ENCODE measurements at places on chromosomes 1 and 21. TPM values are rescaled to one million over a fixed set of nuclear protein-coding genes. Genes with fewer than 3 reads are reported as not detected.

PCP4L1 gene
- total RNA-seq: 8.2 TPM

SV2A gene
- 1.7 TPM for total RNA-seq

- DNase-seq: no peak
Observed at GRCh38 chr21:40658311-40658710, 188.6 kb downstream of the DSCAM start.

GRCh38 chr1:32695098-32695904, 7.3 kb downstream of the SYNC start:
- DNase-seq: peak; percentile 81

- DNase-seq: no peak
Observed at GRCh38 chr1:34406833-34407539, 230.3 kb downstream of the C1orf94 start.

GRCh38 chr21:34844013-34844923, 175.5 kb downstream of the CLIC6 start:
- no peak for DNase-seq

DNA sequence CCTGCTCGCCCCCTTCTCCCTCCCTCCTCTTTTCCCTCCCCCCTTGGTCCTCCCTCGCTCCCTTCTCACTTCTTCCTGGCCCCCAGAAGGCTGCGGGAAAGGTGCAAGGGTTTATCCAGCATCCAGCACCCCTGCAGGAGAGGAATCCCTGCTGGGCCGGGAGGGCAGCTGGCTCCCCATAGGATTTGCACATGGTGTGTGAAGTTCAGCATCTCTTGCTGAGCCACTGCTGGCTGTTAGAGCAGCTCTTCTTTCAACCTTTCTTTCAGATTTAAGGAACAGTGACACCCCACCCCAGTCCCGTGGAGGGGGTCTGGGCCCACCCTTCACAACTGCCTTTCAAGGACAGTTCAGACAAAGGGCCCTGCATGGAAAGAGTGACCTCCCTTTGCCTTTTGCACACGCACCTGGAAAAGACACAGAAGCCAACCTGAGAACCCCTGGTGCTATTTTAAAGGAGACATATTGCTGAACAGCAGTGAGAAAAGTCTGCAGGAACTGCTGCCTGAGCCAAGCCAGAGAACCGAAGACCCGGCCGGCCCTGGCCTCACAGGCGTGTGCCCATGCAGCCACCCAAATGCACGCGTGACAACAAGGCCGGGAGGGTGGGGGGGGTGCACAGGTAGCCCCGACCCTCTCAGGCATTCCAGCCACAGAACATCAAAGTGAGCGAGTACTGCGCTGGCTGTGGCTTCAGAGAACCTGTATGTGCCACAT, 66.6 kb downstream of the SLC37A1 start:
- DNase-seq: no peak

GRCh38 chr1:63368131-63368530, 704 bp downstream of the ALG6 start:
- no peak for DNase-seq

DNA sequence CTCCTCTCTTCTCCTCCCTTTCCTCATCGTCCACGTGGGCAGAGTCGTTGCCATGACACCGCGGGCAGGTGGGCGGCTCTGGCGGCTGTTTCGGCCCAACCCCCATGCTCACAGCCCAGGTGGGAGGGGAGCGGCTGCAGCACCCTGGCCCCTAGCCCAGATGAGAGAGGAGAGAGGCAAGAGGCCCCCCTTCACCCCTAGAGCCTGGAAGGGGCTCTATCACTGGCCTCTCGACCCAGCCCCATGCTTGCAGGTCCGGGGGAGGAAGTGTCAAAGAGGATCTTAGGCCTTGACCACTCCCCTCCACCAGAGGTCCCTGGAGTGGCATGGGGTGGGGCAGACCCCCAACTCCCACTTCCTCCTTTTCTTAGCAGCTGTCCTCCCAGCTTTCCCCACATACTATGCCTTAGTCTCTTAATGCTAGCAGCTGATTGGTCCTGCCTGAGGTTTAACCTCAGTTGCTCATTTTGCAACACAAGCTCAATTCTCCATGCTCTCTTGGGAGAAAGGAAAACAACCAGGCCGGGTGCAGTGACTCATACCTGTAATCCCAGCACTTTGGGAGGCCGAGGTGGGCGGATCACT, 10.4 kb downstream of the DLGAP3 start:
- DNase-seq: no peak

DNA sequence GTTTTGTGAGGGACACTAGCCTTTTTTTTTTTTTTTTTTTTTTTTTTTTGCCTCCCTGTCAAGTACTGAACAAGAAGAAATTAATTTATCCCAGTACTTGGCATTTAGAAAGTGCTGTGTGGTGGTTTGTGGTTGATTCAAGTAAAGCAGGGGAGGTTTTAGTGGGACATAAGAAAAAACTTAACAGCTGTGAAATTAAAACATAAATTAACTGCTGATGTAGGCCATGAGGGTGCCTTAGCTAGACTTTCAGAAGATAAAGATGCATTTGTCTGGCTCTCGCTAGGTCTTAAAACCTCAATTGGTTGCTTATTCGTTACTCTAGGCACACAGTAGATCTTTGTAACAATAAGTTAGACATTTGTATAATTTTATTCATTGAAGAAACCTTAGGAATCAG, 52.3 kb downstream of the SPATA46 start:
- no peak for DNase-seq

GRCh38 chr21:14275702-14276205, 59.8 kb downstream of the RBM11 start:
- no peak for DNase-seq

DNA sequence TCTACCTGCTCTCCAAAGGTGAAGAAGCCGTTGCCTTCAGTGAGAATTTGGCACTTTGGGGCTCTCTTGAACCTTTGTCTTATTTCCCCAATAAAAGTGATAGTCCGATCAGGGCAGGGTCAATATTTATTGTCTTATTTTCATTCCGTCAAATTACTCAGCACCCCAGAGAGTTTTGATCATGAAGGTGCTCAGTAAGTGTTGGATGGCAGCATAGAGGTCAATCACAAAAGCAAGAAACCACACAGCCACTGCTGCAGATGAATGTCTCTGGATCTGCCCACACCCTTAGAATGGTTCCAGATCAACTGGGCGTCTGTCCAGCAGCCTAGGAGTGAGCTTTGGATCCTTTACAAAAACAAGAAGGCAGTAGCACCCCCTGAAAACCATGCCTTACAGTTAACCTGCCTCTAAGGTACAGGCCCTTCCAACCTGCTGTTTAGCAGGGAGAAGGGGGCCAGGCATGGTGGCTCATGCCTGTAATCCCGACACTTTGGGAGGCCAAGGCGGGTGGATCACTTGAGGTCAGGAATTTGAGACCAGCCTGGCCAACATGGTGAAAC, 97.3 kb downstream of the PSMG1 start:
- DNase-seq: no peak

DNA sequence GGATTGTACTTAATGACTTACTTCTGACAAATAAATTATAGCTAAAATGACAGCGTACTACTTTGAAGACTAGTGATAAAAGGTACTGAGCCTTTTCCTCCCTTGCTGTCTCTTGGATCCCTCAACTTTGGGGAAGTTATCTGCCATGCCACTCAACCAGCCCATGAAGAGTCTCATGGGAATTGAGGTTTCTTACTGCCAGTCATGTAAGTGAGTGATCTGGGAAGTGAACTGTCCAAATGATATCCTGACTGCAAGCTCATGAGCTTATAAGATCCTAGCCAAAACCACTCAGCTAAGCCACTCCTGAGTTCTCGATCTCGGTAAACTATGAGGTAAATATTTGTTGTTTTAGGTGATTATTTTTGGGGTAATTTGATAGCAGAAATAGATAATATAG, 247.8 kb downstream of the NCAM2 start:
- DNase-seq: no peak

- DNase-seq: peak; percentile 84
Observed at GRCh38 chr21:43333298-43334062, 93.5 kb downstream of the SIK1 start.

- DNase-seq: no peak
Observed at GRCh38 chr1:24311741-24312140, 7.4 kb upstream of the GRHL3 start.

GRCh38 chr21:44398499-44398898, 45.1 kb downstream of the TRPM2 start:
- no peak for DNase-seq
